ENCODE measurements at places on chromosomes 1 and 21. TPM values are rescaled to one million over a fixed set of nuclear protein-coding genes. Genes with fewer than 3 reads are reported as not detected.

Gene PDE9A
- total RNA-seq = 4.0 TPM

GRCh38 chr1:13590486-13590885, 6.9 kb downstream of the PDPN start:
- DNase-seq = no peak

Gene NBPF10
- total RNA-seq = 0.47 TPM

DNA sequence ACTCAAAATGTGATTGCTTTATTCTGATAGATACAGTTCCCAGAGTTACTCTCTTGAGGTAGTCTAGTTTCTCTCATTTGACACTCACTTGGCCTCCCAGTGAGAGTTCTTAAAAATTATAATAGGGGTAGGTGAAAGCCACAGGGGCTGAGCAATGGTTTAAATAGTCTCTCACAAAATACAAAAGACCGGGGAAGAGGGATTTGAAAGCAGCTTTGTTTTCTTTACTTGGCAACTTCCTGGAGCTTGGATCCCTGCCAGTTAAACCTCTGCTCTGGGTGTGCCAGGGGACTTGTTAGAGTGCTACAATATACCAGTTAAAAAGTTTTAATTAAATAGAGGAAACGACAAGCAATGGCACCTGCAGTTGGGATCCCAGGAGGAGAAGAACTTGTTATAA, 31.7 kb downstream of the OR13G1 start:
- DNase-seq = no peak

DNA sequence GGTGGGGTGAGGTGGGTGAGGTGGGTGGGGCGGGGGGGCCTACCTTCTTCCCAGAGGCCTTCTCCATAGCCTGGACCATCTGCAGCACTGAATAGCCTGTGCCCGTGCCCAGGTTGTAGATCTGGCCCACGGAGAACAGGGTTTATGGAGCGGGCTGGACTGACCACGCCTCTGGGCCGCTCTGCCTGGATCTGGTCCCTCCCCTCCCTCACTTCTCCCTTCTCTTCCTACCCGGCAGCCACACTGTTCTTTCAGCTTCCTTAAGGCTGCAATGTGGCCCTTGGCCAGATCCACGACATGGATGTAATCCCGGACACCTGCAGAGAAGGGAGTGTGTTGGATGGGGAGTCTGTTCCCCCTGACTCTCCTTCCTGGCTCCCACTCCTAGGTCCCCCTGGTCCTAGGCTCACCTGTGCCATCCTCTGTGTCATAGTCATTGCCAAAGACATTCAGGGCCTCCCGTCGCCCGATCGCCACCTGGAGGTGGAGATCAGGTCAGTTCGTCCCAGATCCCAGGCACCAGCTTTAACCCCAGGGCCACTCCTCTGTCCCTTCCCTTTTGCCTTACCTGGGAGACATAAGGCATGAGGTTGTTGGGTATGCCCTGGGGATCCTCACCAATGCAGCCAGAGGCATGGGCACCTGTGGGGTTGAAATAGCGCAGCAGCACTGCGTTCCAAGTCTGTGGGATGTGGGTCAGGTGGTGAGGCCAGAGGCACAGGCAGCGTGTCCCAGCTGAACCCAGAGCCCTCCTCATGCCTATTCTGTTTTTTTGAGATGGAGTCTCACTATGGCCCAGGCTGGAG, 3.9 kb downstream of the GALE start:
- DNase-seq = no peak

GRCh38 chr1:24329331-24329730, 10.2 kb downstream of the GRHL3 start:
- DNase-seq = no peak

DNA sequence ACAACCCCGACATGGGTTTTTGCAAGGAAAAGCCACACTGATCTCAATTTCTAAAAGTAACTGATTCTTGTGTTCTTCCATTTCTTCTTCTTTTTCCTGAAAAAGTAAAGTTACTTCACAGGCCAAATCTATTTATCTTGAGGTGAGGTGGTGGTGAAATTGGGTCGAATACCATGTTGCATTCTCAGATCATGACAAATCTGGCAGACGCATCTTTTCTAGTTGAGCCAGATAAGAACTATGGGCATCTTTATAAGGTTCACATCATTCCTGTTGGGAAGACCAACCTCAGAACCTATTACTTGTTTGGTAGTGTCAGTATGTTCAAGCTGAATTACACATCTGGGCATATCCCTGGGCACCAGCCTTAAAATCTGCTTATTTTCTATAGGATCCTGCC, 78.6 kb upstream of the USP25 start:
- DNase-seq = no peak

Gene KRTAP7-1
- not detected for total RNA-seq

Gene UBIAD1
- total RNA-seq = 13.7 TPM

GRCh38 chr1:180415985-180416633, 86.3 kb downstream of the ACBD6 start:
- DNase-seq = no peak

DNA sequence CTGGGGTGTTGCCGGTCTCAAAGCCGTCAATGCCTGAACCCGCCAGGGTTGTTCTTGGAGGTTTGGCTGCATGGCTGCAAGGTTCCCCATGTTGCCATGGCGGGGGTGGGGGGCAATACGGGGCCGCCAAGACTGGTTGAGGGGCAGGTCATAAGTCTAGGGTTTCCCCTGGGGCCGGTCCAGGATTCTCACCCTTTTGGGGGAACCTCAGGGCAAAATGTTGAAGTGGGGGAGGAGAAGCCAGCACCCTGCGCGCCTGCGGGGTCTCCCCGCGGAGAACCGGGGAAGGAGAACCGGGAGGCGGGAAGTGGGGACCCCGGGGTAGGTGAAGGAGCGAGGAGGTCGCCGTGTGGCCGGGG, 401 bp upstream of the ARHGEF10L start:
- no peak for DNase-seq

DNA sequence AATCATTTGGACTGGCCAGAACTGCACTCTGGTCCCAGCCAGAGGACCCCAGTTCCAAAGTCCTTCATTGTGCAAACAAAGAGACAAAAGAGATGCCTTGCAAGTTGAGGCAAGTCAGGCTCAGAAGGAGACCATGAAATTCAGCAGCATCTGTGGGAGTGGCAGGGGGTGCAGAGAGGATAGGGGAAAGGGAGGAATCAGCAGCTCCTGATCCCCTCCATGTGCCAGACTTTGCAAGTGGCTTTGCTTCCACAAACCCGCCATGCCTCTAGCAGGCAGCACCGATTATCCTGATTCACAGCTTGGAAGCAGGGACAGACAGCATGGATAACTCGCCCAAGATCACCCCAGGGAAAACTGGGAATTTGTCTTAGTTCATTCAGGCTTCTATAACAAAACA, 2.1 kb upstream of the CAPN9 start:
- DNase-seq = no peak

DNA sequence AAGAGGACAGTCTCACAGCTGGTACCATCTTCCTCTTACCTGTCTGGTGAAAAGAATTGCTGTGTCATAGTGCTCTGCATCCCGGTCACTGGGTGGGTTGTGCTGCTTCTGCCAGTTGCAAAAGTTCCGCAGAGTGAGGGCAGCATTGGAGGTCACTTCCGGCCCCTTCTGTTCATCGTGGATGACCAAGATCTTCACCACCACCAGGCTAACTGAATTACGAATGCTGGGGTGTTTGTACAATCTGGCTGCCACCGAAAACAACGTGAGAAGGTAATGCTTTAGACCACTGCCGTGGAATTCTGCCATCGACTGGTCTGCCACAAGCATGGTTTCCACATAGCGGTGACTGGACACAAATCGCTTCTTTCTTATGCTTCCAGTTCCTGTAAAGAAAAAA, 2.9 kb downstream of the ADAMTS1 start:
- DNase-seq = no peak

DNA sequence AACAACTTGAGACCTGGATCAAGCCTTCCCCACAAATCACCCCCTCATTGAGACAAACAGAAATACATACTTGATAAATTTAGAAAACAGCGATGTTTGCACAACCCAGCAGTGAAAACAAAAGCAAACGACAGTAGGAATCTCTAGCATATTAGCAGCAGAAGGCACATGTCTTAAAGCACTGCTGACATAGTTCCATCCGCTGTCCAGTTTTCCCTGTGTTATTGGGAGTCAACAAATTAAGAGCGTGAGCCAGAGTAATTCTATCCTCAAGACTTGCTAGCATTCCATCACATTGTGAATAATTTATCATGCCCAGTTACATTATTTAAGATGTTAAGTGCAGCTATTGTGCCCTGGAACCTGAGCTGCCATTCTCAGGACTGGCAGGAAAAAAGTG, 55.3 kb downstream of the IGSF5 start:
- DNase-seq = no peak

GRCh38 chr1:45009956-45010854, 919 bp downstream of the HECTD3 start:
- no peak for DNase-seq

Gene SYPL2
- 26.8 TPM for total RNA-seq

GRCh38 chr1:204075890-204076846, 3.3 kb downstream of the SOX13 start:
- DNase-seq = no peak

Gene CFHR4
- not detected for total RNA-seq

Gene PALMD
- total RNA-seq = 124 TPM

Gene S100A14
- 2.9 TPM for total RNA-seq

Gene CRYAA
- not detected for total RNA-seq

- no peak for DNase-seq
Observed at GRCh38 chr1:94215955-94216354, 21.4 kb downstream of the ARHGAP29 start.

Gene RAP1GAP
- total RNA-seq = 4.0 TPM

DNA sequence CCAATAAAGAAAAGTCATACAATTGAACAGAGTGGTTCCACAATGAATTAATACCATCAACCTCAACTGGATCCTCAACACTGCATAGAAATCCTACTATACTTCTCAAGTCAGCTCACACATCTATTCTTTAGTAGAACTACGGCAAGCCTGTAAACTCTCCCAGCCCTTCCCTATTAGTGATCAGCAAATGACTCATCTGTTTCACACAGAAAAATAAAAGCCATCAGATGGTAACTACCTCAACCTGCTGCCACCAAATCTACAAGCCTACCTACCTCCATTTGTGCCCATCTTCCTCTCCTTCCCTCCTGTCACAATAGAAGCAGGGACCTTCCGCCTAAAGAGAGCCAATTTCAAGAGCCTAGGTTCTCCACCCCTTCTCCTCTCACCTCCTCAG, 63.6 kb downstream of the DMAP1 start:
- no peak for DNase-seq

Gene YRDC
- total RNA-seq = 3.3 TPM

Gene EVA1C
- total RNA-seq = 13.5 TPM

- peak; percentile 76 for DNase-seq
Observed at GRCh38 chr1:246608616-246609376, 42.5 kb downstream of the CNST start.

DNA sequence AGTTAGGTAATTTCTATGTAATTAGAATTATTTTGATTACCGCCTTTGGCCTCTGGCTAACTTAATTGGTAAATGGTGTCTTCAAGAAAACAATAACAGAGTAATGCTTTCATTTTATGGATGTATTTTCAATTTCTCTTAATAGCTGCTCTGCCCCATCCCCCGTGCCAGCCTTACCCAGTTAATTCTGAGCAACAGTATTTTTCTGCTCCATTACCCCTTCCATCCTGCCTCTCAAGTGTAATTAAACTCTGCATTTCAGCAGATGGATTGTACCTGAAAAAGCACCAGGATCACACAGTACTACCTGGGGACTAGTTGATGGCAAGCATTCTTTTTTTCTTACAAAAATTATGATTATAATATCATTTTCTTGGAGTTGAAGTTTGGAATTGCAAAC, 104.2 kb downstream of the KIAA0319L start:
- DNase-seq = no peak

GRCh38 chr1:230708631-230709580, 5.0 kb downstream of the AGT start:
- peak; percentile 57 for DNase-seq

Gene PLA2G2A
- 2.8 TPM for total RNA-seq
